ENCODE measurements at places on chromosomes 7 and 10. TPM values are rescaled to one million over a fixed set of nuclear protein-coding genes. Genes with fewer than 3 reads are reported as not detected.

TFPI2 gene
- 1.0 TPM for total RNA-seq

SH2D4B gene
- total RNA-seq, result under 0.01 TPM

CUX1 gene
- total RNA-seq, result 18.3 TPM

LDB3 gene
- total RNA-seq, result 87.7 TPM

DDC gene
- total RNA-seq, result 0.52 TPM

PNLIP gene
- total RNA-seq, result 1.0 TPM

HOXA7 gene
- 1.6 TPM for total RNA-seq

NAT16 gene
- not detected for total RNA-seq

MUC3A gene
- not detected for total RNA-seq

OR13A1 gene
- total RNA-seq, result not detected

OR2A5 gene
- not detected for total RNA-seq

CFAP69 gene
- 2.6 TPM for total RNA-seq

WDR86 gene
- total RNA-seq, result 4.7 TPM

CTAGE4 gene
- total RNA-seq, result not detected

PRKAR1B gene
- total RNA-seq, result 19.3 TPM

PMPCB gene
- 53.8 TPM for total RNA-seq

HSPA12A gene
- 8.4 TPM for total RNA-seq

SSC4D gene
- total RNA-seq, result 1.0 TPM

AKR1B15 gene
- under 0.01 TPM for total RNA-seq
